Hypothalamus (tissue), 51 donors: ENCODE measurements at places on chromosomes 7 and 10.

DNA sequence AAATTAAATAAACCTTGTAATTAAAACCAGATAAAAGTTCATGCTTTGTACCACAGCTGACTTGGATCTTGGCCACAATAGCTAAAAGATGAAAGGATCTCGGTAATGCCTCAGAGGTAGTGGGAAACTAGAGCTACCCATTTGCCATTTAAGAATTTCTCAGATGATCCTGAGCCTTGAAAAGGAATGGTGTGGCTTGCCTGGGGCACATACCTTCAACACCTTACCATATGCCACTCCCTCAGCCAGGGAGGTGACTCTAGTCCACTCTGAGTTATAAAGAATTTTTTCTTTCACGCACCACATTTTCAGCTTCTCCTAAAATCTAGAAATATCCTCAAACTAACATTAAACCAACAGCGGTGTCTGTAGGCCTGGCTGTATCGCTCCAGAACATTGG lies 516.3 kb upstream of the TEX47 start:
- DNase-seq: no peak

- no peak for DNase-seq
These were observed 10.4 kb downstream of the STMP1 start for GRCh38 chr7:135672560-135673359.

DNA sequence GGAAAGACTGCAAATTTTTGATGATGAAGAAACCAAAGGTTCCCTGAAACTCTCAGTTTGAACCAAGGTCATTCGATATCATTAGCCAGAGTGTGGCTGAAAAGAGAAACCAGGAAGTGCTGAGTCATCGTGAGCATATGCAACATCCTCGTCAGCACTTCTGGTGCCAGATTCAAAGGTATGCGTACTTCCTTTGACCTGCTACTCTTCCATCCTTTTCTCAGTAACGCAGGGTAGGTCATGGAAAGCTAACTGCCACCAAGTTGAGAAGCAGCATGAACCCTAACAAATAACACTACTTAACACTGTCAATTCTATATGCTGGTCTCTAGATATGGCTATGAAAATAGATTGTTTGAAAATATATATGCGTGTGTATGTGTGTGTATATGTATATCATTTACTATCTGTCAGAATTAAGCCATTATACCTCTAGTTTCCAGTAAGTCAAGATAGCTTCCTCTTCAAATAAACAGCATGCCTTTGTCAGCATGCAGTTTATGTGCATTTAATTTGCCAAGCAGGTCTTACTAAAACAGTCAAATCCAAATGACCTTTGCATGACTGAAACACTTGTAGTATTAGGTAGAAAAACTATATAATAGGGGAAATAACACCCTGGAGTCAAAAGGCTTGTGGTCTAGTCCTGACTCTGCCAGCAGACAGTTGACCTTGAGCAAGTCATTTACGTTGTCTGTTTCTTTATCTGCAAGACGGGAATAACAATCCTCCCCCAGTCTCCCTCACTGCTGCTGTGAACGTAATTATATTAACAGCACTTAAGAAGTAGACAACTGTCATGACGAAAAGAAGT lies 26.4 kb downstream of the CDK6 start:
- no peak for DNase-seq

DNA sequence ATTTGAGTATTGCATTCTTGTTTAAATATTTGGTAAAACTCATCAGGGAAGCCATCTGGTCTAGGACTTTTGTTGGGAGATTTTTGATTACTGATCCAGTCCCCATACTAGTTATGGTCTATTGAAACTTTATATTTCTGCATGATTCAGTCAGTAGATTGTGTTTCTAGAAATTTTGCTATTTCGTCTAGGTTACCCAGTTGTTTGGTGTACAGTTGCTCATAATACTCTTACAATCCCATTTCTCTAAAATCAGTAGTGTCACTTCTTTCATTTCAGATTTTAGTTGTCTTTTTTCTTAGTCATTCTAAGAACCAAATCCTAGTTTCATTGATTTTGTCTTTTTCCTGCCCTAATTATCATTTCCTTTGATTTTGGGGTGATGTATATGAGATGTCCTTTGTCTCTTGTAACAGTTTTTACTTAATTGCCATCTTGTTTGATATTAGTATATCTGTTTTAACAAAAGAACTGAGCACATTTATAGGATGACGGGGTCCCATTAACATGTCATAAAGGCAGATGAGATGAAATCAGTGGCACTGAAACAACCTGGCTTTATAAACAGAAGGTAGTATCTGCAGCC lies 7.9 kb downstream of the MALSU1 start:
- no peak for DNase-seq

- DNase-seq: no peak
These were observed 69.7 kb upstream of the BTBD16 start for GRCh38 chr10:122201401-122201800.

DNA sequence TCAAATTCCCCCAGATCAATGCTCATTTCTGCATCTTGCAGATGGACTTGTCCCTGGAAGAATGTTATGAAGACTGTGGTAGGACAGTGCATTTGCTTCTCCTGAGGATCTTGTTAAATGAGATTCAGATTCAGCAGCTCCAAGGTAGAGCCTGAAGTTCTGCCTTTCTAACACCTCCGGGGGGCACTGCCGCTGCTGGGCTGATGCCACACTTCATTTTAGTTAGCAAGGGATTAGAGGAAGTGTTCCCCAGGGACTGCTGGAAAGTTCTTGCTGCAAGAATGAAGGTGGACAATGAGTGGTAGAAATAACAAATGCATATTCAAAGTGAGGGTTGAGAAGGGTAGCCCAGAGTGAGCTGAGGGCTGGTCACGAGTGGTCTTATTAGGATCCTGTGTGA lies 434.3 kb upstream of the AKR1E2 start:
- DNase-seq: no peak

DNA sequence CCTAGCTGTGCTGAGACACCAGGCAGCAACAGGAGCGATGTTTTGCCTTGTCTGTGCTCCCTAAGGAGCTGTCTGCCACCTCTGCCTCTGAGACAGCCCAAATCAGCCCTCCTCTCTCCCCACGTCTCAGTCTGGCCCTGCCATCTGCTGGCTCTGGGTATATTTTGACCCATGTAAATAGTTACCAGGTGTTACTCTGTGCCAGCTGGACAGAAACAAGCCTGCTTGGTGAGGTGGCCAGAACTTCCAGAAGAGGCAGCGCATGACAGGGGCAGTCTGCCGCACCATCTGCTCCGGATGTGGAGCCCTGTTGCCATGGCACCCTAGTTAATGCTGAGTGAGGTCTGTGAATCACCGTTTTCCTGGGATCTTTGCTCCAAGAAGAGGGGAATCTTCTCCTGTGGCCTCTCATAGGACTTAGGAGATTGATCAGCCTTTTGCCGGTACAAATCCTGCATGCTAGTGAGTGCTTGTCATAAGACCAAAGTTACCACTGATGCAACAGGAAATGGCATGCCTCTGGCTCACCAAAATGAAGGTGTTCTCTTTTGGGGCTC lies 31.8 kb downstream of the GSTO2 start:
- peak; percentile 8 for DNase-seq

GRCh38 chr10:35409094-35409582 lies 72.8 kb downstream of the CCNY start:
- no peak for DNase-seq

DNA sequence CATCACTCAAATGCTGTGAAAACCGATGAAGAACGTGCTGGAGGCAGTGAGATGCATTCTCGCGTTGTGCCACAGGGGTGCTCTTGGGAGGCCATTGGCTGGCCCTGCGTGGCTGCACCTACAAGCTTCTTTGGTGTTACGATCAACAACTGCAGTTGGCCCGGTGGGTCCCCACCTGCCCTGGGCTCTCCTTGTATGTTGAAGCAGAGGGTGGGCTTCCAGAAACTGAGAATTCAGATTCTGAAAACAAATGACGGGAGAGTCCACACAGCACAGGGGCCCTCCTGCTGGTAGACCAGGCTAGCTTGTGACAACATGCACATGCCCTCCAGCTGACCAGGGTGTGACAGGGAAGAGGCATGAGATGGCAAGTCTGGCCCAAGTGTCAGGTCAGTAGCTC lies 23.7 kb upstream of the DDC start:
- no peak for DNase-seq

- DNase-seq: no peak
These were observed 5.4 kb upstream of the FZD9 start for GRCh38 chr7:73427902-73428787.

- no peak for DNase-seq
These were observed 132.6 kb downstream of the CAMK1D start for GRCh38 chr10:12481924-12482323.

DNA sequence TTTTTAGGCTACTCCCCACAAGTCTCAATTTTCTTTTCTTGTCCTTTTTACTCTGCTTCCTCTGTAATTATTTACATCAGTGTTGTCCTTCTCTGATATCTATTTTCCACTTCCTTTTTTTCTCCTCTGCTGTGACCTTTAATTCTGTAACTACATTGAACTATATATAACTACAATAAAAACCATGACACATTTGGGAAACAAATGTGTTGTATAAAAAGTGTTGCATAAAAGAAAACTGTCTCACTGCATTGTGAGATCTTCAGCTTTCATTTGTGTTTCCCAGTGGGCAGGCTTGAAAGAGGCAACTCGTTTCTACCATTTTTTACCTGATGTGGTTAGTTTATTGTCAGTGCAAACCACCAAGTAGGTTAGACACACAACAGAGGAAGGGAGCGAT lies 483.9 kb upstream of the NRP1 start:
- no peak for DNase-seq

- no peak for DNase-seq
These were observed 69.4 kb downstream of the FRMD4A start for GRCh38 chr10:14261336-14261735.

DNA sequence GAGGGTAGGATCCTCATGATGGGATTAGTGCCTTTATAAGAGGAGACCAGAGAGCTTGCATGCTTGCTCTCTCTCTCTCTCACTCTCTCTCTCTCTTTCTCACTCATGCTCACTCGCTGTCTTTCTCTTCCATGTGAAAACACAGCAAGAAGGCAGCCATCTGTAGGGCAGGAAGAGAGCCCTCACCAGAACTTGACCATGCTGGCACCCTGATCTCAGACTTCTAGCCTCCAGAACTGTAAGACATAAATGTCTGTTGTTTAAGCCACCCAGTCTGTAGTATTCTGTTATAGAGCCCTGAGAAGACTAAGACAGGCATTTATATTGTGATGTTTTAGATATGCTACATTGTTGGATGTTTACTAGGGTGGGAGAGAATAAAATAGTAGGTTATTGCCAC lies 43.4 kb upstream of the MTPN start:
- no peak for DNase-seq

- no peak for DNase-seq
These were observed 97.4 kb upstream of the DIP2C start for GRCh38 chr10:786633-787474.

DNA sequence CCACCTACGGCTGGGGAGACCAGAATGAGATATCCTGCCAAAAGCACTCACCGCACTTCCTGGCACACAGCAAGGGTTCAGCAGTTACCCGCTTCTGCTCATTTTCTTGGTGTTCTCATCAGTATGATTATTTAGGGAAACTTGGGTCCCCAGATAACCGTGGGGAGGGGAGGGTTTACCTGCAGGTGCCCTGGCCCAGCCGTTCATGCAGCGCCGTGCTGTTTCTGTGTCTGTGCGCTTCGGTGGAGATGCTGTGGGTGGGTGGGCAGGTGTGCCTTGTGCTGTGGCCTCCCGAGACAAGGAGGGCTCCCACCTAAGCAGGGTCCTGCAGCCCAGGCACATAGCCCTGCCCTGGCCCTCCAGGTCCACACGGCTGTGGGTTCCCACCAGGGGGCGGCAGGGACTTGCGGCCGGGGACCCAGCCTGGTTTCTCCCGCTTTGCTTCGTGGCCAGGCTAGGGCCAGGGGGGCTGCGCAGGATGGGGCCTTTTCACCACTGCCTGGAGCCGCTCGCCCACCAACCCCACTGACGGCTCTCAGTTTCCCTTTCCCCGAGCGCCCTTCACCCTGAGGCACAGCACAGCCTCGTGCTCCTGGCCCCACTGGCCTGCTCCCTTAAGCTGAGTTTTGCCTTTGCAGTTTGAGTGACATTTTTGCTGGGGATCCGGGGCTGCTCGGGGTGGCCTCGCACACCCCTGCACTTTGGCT lies 78.5 kb downstream of the LHPP start:
- DNase-seq: no peak

DNA sequence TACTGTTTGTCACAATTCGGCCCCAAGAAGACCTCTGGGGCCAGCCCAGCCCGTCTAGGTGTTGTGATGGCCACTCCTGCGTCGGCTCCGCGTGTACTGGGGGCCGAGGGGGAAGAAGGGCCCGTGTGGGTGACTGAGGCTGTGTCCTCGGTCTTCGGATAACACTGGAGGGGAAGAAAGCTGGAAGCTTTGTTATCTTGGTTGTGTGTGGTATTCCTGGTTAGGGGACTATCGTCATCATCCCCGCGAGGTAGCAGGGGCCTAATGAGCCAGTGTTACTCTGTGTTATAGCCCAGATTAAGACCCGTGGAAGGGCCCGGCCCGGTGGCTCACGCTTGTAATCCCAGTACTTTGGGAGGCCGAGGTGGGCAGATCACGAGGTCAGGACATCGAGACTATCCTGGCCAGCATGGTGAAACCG lies 854 bp downstream of the MTG1 start:
- no peak for DNase-seq

DNA sequence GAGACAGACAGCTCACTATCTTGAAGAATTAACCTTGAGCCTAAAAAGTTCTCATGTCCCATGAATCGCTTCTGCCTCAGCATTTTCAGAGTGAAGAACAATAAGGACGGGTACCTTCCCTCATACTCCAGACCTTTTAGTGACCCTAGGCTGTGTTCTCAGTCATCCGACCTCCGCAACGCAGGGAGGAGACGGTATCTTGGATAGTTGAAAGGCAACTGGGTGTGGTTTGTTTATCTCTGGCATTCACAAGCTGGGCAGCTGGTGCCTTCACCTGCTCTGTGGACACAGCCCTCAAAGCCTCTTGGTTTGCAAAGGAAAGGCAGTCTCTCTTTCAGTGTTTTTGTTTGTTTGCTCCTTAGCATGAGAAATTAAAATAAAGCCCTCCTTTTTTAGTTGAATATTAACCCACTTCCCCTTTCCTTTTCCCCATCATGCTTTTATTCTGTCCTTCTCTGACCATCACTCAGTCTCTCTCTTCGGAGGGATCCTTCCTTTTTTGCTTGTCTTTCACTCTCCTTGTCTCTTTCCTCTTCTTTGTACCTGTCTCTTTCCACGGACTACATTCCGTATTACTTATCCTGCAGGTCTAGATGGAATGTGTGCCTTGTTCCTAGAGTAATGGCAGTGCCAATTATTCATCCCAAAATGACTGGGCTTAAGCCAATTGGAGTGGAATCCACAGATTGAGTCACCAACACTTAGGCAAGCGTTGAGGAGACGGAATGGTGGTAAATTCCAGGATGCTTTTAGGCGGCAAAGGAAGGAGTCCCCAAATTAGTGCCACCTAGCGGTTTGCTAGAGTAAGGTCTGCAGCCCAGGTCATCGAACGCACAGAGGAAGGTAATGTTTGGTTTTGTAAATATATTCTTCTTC lies 45.8 kb downstream of the PRR15 start:
- DNase-seq: no peak

- DNase-seq: no peak
These were observed 1.7 kb upstream of the C10orf105 start for GRCh38 chr10:71721313-71721712.

DNA sequence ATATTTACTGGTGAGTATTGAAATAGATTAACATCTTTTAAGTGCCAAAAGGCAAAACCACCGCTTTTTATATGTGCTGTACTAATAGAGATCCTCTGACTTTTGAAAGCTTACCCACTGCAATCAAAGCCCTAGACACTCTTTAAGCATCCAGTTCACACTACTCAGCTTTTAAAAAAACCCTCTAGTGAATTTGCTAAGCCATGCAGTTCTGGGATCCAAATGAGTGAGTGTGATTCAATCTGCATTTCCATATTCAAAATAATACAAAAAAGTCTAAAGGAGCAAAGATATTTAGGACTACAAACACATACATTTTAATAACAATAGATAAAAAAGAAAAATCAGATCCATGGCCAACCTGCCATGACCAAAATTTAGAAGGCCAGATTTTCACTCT lies 288.2 kb downstream of the MAGI2 start:
- no peak for DNase-seq
